ENCODE measurements at places on chromosomes 2 and 18. TPM values are rescaled to one million over a fixed set of nuclear protein-coding genes. Genes with fewer than 3 reads are reported as not detected.

- DNase-seq, result no peak
Measured at GRCh38 chr18:51330148-51330547, 132.7 kb upstream of the MEX3C start.

The AMER3 gene
- total RNA-seq, result not detected

The CFAP65 gene
- total RNA-seq, result 0.16 TPM

DNA sequence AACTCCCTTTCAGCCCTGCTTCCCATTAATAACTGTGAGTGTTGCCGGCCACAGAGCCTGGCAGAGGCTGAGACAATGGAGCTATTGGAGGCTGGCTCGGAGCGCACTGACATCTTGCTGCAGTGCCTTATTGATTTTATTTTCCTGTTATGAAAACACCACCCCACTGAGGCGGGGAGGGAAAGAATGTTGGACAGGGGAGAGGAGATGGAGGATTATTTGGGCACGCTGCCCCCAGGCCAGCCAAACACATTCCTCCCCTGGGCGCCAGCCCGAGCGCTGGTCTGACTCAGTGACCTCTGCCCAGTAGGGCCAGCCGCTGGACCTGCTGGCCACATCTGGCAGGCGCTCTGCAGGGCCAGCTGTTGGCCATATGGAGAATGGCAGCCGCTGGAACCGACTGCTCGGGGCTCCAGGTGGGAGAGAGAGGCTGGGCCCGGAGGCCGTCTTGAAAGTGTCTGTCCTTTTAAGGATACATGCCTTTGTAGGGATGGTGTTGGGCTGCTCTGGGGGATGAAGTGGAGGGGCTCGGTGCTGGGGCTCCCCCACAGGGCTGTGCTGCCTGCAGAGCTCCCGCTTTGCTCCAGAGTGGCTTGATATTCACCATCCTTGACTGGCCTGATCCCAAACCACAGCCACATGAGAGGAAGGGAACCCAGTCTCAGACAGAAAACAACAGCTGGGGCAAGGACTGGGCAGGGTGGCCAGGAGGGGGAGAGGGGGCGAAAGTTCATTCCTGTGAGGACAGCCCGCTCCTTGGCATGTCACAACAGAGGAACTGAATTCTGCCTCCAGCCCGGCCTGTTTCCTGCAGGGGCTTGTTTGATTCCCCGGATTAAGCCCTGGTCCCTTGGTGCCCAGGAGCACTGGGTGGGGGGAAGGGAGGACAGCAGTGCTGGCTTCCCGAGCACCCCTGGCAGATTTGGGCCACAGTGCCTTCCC lies 179.0 kb downstream of the KLHL29 start:
- DNase-seq, result no peak

The CYP1B1 gene
- 0.08 TPM for total RNA-seq

GRCh38 chr2:96702098-96702785 lies 37.6 kb downstream of the LMAN2L start:
- no peak for DNase-seq

Measured in SK-MEL-5 (cell line).